NCI-H460 (cell line): ENCODE measurements at places on chromosomes 2 and 18.
A peak's percentile ranks its signal among the peaks of the same experiment; 100 is the strongest.

GRCh38 chr2:150476286-150476685 is 11.2 kb downstream of the RND3 start:
- no peak for DNase-seq

DNA sequence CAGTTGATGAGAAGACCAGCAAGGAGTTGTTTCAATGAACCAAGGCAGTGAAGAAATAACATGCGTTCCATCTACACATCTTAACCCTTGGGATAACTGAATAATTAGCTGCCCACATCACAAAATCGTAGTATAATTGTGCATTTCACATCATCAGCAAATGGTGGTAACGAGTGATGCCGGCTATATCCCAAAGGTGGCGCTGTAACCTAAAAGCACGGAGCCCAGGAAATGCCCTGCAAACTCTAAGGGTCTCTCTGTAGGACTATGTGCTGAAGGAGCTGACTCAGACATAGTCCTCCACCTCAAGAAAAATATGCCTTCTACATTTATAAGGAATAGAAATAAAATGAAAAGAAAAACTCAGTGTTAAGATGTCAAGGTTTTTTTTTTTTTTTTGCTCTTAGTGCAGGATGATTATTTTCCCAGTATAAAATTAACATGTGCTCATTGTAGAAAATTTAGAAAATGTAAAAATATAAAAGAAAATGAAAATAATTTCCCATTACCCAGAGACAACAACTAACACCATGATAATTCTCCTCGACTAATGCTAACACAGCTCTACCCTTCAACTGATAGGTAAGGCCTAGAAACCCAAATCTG is 23.1 kb upstream of the DSG3 start:
- DNase-seq = peak; percentile 34

GRCh38 chr2:215906458-215906857 is 106.9 kb downstream of the MREG start:
- no peak for DNase-seq

GRCh38 chr18:74918276-74918790 is 290.6 kb downstream of the PTGR3 start:
- no peak for DNase-seq
